ENCODE measurements at places on chromosomes 1 and 21.

GRCh38 chr1:151977662-151978230, 15.9 kb downstream of the S100A10 start:
- DNase-seq, result no peak

DNA sequence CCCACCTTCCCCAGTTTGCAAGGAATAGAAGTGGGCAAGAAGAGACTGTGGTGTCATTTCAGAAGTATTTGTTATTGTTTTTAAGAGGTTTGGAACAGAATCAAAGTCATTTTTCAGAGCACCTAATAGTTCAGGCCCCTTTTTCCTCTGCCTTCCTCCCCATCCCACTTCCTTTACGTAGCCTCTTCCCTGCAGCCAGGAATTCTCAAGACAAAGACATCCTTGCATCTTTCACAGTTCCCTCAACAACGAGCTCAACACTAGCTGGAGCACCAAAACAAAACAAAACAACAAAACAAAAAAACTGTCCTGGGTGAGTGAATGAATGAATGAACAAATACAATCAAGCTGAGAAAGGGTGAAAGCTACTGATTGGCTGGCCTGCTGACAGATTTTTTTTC, 7.0 kb downstream of the PALMD start:
- no peak for DNase-seq

GRCh38 chr1:74586253-74586897, 74.0 kb upstream of the LRRC53 start:
- no peak for DNase-seq

GRCh38 chr1:52899445-52899894, 22.1 kb downstream of the ECHDC2 start:
- no peak for DNase-seq

GRCh38 chr1:208988811-208989222, 594.7 kb upstream of the CAMK1G start:
- DNase-seq, result no peak

GRCh38 chr1:55592122-55592521, 377.0 kb upstream of the USP24 start:
- no peak for DNase-seq

DNA sequence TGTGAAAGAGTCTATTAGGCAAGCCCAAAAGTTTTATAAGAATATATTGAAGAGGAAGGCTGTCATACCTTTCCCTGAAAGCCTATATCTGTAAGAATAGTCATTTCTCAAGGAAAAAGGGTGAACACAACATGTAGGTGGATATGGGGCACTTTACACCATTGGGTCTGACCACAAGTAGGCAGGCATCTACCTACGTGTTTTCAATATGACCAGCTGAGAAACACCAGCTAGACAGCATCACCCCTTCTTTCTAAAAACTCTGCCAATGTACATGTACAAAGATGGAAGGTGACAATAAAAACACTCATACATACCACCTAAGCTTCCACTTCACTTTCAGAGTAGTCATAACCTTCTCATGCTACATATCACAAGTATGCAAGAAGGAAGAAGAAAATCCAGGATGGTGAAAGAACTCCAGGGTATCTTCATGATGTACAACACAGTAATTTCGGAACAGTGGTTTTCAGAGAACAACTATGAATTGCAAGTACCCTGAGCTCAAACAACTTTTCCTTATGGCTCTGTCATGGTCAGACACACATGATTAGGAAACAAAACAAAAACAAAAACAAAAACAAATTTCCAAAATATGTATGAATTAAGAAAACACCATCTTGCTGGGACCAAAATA, 98.5 kb upstream of the ADGRL2 start:
- no peak for DNase-seq

DNA sequence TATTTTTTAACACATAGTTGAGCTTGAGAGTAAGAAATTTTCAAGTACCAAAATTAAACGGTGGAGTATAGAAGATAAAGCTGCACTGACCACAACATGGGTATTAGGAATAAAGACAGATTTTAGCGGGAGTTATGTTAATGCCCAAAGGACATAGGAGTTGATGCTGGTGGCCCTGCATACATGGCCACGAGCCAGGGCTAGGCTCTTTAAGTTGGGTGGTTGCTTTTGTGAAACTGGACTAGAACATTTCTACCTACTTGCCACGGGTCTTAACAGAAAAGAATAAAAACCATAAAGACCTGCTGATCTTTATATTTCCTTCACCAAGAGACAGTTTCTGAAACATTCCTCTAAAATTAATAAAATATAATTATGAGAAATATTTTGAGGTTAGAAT, 14.9 kb downstream of the EDEM3 start:
- DNase-seq, result no peak

DNA sequence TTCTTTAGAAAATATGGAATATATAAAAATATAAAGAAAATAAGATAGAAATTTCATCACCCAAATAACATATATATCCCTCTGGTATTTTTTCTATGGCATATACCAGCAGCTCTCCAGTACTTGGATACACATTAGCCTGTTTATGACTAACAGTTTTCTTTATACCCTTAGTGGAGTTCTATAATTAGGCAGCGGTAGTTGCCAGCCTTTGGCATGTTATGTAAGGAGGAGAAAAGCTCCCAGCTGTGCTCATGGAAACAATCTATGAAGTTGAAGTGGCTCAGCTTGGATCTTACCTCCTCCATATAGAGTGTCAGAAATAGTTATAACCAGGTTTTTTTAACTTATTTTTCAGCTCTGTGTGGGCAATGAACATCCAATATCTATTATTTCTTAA, 1636.8 kb downstream of the AMY1C start:
- DNase-seq, result no peak

- peak; percentile 7 for DNase-seq
These were observed 16.4 kb upstream of the KIAA0040 start for GRCh38 chr1:175208773-175209492.

GRCh38 chr1:182664296-182664695, 20.1 kb downstream of the RGS8 start:
- no peak for DNase-seq

GRCh38 chr1:177255411-177255810, 84.7 kb downstream of the BRINP2 start:
- DNase-seq, result no peak

DNA sequence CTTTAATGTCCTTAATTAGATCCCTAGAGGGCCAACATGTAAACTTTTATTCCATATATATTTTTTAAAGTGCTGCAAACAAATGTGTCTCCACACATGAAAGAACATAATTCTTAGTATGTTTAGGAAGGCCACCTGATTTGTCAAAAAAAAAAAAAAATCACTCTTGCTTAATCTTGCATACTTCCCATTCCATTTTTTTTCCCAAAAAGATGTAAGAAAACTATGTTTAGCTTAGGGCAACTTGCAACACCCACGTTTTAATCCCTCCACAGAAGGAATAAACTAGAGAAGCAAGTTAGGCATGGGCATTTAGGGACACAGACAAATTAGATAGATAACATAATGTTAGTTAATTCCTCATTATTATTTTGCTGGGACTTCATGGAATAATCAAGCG, 5.6 kb downstream of the YOD1 start:
- no peak for DNase-seq

DNA sequence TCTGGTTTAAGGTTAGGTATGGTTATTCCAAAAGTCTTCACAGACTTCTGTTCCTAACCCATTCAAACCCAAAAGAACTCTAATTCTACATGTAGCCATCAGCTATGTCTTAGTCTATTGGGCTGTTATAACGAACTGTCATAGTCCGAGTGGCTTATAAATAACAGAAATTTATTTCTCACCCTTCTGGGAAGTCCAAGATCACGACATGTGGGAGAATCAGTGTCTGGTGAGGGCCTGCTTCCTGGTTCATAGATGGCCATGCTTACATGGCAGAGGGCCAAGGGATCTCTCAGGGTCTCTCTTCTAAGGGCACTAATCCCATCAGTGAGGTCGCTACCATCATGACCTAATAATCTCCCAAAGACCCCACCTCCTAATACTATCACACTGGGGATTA, 103.0 kb upstream of the PPP2R5A start:
- DNase-seq, result no peak

DNA sequence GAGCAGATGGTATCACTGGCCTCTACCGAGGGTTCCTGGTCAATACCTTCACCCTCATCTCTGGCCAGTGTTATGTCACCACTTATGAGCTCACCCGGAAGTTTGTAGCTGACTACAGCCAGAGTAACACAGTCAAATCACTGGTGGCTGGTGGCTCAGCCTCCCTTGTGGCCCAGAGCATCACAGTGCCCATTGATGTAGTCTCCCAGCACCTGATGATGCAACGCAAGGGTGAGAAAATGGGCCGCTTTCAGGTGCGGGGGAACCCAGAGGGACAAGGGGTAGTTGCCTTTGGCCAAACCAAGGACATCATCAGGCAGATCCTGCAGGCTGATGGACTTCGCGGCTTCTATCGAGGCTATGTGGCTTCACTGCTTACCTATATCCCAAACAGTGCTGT, 6.1 kb downstream of the SLC25A44 start:
- DNase-seq, result no peak

DNA sequence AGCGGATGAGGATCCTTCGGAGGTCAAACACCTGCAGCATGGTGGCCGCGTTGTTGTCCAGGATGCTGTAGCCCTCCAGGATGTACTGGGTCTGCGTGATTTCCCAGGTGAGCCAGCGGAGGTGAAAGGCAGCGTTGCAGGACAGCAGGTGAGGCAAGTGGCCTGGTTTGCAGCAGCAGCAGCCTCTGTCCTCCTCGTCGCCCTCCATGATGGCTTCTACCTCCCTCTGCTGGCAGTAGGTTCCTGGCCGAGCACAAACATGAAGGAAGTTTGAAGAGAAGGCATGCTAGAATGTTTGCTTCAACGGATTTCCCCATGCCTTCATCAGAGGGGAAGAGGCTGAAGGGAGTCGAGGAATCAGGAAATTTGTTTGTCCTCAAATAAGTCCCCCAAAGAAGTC, 74.7 kb downstream of the NTPCR start:
- no peak for DNase-seq

- no peak for DNase-seq
These were observed 61.5 kb upstream of the ARHGAP29 start for GRCh38 chr1:94298861-94299260.

DNA sequence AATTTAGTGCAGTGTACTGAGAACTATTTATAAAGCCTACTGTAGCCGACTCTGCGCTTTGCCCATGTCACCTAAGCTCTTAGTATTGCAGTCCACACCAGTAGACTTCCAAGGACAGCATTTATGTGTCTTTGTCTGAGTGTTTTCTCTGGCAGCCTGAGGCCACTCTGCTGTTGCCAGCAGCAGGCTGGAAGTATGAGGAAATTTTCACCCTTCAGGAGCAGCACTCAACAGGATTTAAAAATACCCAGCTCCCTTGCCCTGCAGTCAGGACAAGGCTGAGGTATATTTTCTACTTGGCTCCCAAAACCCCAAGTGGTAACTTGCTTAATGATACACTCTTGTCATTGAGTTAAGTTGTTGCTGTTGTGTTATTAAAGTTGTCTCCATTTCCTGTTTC, 230.1 kb downstream of the SRGAP2C start:
- no peak for DNase-seq

DNA sequence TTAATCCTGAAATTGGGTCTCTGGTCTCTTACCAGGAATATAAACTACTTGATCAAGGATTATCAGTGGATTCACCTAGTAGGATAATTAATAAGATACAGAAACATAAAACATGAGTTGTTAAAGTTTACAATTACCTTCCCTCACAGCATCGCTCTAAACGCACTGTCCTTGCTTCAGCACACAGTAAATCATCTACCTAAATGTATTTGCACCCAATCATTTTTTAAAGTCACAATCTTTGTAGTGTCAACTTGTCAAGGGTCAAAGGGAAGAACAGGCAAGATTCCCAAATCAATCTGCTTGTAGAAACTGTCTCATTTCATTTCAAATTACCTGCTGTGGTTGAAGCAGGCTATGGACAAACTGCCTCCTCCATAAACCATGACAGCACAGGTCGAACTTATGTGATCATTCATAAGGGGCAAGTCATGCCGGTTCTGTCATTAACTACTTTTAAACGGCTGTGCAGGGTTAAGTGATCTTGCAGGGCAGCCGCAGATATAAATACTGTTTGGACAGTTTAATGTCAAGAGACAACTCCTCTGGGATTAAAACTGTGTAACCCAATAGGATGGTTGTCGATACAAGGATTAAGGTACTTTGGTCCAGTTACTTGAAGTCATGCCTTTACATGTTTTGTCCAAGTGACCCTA, 93.6 kb downstream of the ZNF281 start:
- no peak for DNase-seq

DNA sequence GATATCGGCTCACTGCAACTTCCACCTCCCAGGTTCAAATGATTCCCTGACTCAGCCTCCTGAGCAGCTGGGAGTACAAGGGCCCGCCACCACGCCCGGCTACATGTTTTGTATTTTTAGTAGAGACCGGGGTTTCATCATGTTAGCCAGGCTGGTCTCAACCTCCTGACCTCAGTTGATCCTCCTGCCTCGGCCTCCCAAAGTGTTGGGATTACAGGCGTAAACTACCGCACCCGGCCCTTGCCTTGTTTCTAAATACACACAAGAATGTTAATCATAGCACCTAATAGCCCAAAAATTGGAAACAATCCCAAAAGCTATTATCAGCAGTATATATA, 1.2 kb upstream of the MSTO1 start:
- DNase-seq, result no peak

GRCh38 chr1:186634511-186634910, 45.7 kb downstream of the PTGS2 start:
- DNase-seq, result no peak

DNA sequence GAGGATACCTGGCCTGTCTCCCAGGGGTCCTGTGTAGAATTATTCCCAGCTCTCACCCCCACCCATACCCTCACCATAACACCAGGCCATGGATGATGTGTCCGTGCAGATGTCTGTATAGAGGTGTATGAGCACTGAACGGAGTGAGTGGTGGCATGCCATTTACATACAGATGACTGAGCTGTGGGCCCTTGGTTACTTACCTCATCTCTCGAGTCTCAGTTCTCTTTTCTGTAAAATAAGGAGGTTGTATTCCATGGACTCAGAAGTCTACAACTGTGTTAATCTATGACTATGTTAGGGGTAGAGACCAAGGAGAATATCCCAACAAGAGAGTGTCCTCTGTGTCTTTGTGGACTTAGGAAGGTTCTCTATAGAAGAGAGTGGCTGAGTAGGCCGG, 65.6 kb upstream of the CD1D start:
- DNase-seq, result no peak

GRCh38 chr1:18816808-18817207, 42.7 kb downstream of the TAS1R2 start:
- DNase-seq, result no peak

GRCh38 chr1:116367256-116367945, 5.6 kb upstream of the ATP1A1 start:
- no peak for DNase-seq

GRCh38 chr1:67559222-67559700, 125.7 kb upstream of the GADD45A start:
- DNase-seq, result no peak

DNA sequence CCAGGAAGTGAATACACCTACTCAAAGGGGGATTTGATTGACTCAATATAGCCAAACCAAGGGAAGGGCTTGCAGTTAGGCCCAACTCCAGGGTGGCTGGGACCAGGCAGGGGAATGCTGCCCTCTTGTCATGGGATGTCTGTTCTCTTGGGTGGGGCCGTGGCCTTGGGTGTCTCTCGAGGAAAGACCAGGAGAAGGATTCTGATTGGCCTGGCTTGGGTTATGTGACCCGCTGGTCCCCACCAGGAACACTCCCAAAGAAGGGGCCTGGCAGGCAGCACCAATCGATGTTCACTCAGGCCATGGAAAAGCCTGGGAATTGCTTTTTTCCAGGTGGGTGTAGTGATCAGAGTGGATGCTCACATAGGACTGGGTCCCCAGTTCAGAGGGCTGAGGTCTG, 10.1 kb upstream of the ZNF362 start:
- no peak for DNase-seq
